ENCODE measurements at places on chromosomes 11 and 22. TPM values are rescaled to one million over a fixed set of nuclear protein-coding genes. Genes with fewer than 3 reads are reported as not detected.

- DNase-seq = no peak
Measured at GRCh38 chr11:61972672-61973475, 5.4 kb upstream of the FTH1 start.

DNA sequence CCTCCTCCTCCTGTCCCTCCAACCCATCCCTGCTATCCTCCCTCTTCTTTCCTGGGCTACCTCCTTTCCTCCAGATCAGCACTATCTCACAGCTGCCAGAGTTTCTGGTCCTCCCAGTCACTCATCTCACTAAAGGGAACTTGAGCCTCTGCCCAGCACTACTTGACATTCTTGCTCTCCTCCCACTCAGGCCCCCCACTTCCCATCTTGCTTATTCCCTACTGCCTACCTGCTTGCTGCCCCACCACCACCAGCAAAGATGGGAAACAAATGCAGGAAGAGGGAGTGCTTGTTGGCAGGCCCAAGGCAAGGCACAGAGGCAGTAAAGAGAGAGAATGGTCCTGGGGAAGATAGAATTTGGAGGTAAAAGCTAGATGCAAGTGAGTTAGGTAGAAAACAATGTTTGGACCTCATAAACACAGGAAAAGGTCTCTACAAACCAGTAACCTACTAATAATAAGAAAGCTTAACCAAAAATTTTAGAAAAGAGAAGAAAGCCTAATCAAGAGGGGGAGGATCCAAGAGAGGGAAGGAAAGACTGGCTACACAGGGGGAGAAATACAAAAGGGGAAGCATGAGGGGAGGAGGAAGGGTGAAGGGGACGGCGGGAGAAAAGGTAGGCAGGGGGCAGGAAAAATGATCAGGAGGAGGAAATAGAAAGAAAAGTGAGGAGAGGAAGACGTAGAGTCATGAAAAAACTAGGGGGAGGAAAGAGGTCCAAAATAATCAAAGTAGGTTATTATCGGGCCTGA lies 63.6 kb downstream of the PAK1 start:
- no peak for DNase-seq

GRCh38 chr11:11813288-11813962 lies 28.3 kb upstream of the USP47 start:
- DNase-seq = no peak

- no peak for DNase-seq
Measured at GRCh38 chr11:130633466-130633865, 185.0 kb downstream of the ADAMTS15 start.

GRCh38 chr11:15969701-15970329 lies 386.5 kb downstream of the SOX6 start:
- no peak for DNase-seq

GRCh38 chr11:127109796-127110480 lies 109.4 kb upstream of the KIRREL3 start:
- no peak for DNase-seq

GRCh38 chr11:76661834-76662434 lies 8.6 kb downstream of the LRRC32 start:
- DNase-seq = no peak

DNA sequence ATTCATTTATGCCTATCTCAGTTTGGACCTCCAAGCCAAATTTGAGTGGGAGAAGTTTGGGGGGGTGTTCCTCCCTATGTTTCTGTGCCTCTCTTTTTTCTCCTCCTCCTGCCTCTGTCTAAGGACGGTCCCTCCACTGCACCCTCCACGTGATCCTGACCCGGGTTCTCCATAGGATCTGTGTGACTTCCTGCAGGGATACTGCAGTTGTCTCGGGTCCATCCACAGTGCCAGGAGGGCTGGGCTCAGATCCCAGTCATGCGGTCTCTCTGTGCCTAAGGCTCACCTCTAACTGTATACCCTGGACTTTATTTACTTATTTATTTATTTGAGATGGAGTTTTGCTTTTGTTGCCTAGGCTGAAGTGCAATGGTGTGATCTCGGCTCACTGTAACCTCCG lies 1354.5 kb downstream of the BRD1 start:
- peak; percentile 4 for DNase-seq

DNA sequence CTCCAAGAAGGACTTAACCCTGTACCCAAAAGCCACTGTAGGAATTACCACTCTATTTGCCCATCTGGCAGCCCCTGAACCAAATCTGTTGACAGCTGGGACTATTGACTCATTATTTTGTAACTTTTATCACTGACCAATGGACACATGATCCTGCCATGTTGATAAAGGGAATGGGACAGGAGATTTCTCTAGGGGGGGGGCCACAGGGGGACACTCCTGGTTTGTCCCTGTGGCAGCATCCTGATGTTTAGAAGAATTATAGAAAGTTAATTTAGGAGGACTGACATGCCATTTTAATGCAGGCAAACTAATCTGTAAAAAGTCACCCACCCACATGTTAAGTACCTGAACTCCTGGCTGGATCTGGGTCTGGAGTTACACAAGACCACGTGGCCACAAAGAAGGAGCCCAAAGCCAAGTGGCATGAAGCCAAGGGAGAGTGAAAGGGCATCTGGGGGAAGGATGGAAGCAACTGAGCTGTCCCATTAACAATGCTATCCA lies 558.1 kb downstream of the ETS1 start:
- no peak for DNase-seq

DNA sequence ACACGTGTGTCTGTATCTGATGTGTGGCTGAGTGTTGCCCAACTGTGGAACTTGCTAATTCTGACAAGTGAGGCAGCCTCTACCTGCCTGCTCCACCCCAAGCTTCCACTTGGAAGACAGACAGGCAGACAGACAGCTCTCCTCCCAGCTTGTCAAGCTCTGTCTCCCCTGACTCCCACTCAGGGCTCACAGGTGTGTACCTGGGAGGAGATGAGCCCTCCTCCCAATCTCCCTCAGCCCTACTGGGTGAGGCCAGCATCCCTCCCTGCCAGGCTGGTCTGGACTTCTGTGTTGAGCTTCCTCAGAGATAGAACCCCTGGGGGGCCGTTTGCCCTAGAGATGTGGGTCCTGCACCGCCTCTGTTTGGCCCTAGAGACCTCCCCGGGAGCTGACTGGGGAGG lies 1.0 kb upstream of the CHRM1 start:
- DNase-seq = no peak

DNA sequence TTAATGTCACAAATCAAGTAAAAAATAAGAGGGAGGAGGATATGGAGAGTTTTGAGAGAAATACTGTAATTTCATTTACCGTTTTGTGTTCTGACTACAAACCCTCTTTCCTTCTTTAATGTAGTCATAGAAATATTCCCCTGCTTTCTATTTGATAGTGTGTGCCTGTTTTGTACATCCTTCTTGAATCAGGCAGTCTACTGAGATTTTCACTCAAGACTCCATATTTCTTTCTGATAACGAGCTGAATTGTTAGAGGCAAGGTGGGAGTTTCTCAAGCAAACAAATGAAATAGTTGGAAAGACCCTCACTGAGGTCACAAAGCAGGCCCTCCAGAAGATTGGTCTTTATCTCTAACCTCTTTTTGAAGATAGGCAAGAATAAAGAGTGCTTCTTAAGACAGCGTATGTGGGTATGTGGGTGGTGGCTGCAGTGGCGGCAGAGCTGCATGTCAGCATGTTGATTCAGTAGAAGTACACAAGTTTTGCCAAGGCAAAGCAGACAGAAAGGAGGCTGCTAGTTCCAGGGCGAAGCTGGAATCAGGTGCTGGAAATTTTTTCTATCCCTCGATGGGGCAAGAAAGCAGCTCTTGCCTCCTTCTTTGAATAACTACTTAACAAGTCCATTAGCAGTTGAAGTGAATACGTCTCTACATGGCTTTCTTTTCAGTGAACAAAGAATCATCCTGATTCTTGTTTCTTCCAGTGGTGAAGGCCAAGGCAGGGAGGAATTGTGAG lies 164.2 kb downstream of the FAM76B start:
- DNase-seq = no peak

DNA sequence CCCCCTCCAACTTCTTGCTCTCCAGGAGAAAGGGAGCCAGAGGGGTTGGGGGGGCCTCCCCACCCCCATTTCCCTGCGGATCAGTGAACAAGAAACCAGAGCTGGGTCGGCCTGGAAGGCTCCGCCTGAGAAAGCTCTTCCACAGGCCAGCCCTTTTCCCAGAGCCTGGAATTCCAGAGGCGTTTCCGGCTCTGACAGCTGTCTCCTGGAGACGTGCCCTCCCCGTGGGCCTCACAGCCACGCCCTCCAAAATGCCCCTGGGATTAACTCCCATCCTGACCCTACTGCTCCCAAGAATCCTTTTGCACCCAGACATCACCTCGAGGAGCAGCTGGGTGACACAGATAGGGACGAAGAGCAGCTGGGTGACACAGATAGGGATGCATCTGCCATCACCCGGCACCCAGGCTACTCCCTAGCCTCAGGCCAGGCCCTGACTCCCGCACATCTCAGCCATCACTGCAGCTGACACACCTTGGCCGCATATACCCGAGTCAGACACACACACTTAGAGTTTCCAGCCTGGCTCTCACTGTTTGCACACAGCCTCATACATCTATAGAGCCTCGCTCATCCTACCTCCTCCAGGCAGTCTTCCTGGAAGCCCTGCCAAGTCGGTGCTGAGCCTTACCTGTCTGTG lies 7.6 kb upstream of the CDC42EP1 start:
- DNase-seq = peak; percentile 48

DNA sequence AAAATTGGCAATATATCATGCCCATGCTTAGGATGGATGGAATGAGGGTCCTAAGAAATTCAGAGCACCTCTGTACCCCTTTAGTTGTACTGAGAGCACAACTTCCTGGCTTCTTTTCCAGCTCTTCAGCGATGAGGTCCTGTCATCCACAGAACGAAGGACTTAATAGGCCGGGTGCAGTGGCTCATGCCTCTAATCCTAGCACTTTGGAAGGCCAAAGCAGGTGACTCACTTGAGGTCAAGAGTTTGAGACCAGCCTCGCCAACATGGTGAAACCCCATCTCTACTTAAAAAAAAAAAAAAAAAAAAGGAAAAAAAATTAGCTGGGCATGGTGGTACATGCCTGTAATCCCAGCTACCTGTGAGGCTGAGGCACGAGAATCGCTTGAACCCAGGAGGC lies 125.3 kb upstream of the BMAL1 start:
- DNase-seq = no peak

- no peak for DNase-seq
Measured at GRCh38 chr11:20966489-20966888, 297.1 kb downstream of the NELL1 start.

DNA sequence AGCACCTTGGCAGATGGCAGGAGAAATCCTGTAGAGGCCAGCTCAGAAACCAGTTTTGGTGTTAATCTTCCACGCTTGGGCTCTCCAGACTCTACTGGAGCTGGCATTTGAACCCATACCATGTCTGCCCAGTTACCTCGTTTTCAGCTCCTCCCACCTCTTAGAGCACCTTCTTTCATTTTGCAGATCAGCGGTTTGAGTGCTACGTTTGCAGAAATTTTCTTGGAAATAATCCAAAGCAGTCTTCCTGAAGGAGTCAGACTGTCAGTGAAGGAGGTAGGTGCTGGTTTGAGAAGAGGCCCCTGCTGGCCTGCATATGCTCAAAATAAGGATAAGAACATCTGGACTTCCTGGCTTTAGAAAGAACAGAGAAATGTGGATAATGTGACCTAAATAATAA lies 13.7 kb downstream of the COA4 start:
- no peak for DNase-seq

KRTAP5-11 gene
- not detected for total RNA-seq

OR52I1 gene
- not detected for total RNA-seq

NXPE2 gene
- total RNA-seq = 28.1 TPM

CAPN5 gene
- 219 TPM for total RNA-seq

OR4X2 gene
- total RNA-seq = not detected

KLHDC7B gene
- total RNA-seq = 0.17 TPM

GALNT18 gene
- 3.6 TPM for total RNA-seq

LRRC56 gene
- 4.7 TPM for total RNA-seq

CDC42EP2 gene
- total RNA-seq = 10.3 TPM

RAB3IL1 gene
- 7.0 TPM for total RNA-seq

GPHA2 gene
- total RNA-seq = not detected
